ENCODE measurements at places on chromosomes 7 and 10.

DNA sequence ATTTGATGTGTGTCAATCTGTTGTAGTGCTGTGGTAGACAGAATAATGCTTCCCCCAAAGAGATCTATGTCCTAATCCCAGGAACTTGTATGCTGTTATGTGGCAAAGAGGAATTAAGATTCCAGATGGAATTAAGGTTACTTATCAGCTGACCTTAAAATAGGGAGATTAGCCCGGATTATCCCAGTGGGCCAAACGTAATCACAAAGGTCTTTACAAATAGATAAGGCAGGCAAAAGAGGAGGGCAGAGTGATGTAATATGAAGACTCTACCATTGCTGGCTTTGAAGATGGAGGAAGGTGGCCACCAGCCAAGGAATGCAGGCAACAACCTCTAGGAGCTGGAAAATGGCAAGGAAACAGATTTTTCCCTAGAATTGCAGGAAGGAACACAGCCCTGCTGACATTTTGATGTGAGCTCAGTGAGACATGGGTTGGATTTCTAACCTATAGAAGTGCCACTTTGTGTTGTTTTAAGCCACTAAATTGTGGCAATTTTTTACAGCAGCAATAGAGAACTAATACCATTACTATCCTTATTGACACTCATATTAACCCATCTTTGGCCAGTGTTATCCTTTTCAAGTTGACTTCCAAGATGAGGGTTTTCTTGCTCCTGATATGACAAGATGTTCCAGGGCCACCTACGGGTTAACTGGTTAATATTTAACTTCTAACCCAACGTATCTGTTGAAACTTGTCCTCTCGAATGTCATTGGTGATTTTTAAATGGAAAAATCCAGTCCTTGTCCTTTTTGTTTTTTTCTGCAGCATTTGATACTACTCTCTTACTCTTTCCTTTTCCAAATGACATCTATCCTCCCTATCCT, 29.3 kb downstream of the CYCS start:
- peak; percentile 71 for DNase-seq

- no peak for DNase-seq
These were observed 33.6 kb upstream of the AGR3 start for GRCh38 chr7:16915405-16915804.

DNA sequence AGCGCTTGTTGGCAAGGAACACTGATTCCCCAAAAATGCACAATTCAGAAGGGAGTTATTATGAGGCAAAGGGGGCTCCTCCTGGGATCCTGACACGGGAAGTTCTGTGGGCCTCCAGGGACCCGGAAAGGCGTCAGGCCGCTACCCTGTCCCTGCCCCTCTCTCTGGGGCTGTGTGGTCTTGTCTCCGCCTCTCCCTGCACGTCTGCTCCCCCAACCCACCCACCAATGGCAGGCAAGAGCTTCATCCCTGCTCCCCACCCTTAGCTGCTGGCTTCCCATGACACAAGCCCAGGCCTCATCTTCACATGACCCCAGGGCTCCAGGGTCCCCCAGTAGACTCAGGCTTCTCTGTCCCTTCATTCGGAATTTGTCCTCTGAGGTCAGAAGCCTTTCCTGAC, 31.0 kb upstream of the ADRB1 start:
- DNase-seq = no peak

DNA sequence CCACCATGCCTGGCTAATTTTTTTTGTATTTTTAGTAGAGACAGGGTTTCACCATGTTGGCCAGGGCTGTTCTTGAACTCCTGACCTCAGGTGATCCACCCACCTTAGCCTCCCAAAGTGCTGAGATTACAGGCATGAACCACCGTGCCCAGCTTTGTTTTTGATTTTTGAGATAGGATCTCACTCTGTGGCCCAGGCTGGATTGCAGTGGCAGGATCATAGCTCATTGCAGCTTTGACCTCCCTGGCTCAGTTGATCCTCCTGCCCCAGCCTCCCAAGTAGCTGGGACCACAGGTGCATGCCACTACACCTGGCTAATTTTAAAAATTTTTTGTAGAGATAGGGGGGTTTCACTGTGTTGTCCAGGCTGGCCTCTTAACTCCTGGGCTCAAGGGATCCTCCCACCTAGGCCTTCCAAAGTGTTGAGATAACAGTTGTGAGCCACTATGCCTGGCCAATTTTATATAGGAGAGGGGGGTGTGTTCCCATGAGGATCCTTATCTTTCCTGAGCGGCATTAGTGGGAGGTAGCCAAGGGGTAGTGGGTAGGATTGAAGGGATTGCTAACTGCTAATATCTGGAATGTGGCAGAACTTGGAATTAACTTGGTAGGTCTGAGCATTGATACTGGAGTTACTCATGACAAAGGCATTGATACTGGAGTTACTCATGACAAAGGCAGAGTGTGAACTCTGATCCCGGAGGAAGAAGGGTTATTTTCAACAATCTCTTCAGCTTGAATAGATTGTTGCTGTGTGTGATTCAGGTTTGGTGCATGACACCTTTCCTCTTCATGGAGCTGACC, 1.0 kb upstream of the NOLC1 start:
- no peak for DNase-seq

DNA sequence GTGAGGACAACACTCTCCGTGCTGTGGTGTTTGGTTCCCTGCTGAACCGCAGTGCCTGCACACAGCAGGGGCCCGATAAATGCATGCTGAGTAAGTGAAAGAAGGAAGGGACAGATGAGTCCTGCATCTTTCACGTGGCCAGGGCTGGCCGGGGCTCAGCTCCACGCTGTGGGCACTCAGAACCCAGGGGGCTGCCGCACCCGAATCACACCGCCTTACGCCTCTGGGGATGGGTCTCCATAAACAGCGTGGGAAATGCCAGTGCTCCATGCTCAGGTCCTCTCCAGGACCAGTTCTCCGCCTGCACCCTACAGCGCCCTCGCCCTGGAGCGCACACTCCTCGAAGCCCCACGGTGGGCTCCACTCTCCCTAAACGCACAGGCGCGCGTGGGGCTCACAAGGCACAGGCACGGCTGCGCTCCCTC, 38.1 kb downstream of the RASGEF1A start:
- no peak for DNase-seq

DNA sequence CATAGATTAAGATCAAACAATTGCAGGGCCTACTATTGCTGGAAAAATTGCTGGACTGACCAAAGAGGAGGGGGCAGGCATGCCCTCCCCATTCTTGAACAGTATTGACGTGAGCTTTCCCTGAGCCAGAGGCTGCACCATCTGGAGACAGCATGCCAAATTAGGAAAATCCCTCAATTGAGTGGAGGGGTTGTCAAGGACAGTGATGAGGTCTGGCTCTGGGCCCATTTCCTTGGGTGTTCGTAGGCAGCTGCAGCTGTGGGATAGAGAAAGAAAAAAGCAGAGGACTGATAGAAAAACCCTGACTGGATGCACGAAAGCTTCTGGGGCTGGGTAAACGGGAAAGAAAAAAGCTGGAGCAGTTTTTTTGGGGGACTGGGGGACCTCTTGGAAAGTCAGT, 22.8 kb upstream of the ORC5 start:
- peak; percentile 12 for DNase-seq

DNA sequence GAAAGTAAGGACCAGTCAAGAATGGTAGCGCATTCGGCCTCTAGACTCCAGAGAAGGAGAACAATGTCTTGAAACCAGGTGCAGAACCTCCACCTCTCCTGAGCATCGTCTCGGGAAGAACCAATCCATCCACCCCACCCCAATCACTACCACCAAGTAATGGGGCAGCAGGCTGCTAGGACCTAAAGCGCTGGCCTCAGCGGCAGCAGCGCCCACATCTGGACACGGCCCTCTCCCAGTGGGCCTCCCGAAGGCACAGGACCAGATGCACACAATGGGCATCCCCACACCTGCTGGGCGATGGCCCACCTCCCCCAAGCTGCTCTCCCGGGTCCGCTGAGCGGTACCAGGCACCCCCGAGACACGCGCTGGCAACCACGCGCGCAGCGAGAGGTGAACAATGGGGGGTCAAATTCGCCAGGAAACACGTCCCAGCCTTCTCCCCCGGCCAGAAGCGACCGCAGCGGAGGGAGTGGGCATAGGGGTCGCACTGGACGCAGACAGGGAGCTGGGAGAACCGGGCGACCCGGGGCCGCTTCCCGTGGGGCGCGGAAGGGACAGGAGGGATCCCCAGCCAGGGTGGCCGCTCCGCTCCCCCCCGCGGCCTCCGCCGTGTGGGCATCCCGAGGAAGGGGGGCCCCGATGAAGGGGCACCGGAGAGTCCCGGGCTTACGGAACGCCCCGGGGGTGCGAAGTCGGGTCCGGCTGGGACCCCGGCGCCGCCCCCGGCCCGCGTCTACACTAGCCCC, 506 bp downstream of the CTTNBP2 start:
- peak; percentile 7 for DNase-seq

DNA sequence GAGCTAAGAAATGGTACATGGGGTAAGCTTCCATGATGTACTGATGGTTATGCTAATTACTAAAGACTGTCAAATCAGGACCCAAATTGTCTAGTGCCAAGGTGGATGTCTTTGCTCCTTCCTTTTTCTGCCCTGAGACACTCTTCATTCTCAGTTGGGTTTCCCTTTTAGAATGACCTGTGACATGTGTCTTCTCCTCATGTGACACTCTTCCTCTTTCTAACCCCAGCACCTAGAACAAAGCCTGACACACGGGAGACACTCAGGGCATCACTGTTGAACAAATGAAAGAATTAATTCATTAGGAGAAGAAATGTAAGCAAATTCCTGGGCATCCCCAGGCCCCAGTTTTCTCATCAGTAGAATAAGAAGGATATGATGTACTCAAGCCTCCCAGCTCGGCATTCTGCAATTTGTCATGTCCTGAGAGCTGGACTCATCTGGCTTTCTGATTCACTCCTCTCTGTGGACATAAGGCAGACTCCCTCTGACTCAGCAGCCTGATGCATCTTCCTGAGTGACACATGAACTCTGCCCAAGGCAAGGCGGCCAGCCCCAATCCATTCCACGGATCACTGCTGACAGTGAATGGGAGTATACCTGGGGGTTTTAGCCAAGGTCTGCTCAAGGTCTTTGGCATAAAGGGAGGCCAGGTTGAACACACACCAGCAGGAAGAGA, 473.8 kb downstream of the KCNMA1 start:
- DNase-seq = peak; percentile 15
